ENCODE measurements at places on chromosomes 2 and 18.

DNA sequence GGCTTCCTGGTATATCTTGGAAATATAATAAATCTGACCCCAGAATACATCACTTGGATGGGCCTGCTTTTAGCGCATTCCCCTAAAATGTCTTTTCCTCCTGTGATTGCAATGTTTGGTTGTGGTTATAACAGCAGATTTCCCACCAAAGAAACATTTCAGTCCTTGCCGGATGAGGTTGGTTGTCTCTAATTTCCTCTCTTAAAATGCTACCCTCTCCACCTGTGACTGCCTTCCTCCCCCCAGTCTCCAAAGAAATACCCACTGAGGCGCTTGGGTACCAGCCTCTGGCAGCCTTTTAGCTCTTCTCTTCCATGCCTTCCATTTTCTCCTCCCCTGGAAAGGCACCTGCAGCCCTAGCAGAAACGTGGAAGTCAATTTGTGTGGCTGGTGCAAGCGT lies 102.1 kb upstream of the SIX3 start:
- no peak for DNase-seq

DNA sequence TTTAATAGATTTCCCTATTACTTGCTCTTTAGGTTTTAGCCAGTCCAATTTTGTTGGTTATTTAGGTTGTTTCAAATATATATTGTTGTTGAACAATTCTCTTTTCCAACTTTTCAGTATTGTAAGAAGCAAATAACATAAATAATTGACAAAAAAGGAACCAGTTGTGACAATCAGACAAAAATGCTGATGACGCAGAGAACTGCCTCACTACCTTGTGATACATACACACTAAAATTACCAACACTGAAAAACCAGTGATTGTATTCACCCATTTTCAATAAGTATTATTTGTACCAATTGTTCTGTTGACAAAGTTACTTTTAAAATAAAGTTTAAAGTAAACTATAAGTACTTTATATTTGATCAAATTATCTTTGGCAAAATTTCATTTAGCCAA lies 43.1 kb upstream of the NABP1 start:
- no peak for DNase-seq

- no peak for DNase-seq
These were observed 246.6 kb upstream of the SESTD1 start for GRCh38 chr2:179511105-179511789.

DNA sequence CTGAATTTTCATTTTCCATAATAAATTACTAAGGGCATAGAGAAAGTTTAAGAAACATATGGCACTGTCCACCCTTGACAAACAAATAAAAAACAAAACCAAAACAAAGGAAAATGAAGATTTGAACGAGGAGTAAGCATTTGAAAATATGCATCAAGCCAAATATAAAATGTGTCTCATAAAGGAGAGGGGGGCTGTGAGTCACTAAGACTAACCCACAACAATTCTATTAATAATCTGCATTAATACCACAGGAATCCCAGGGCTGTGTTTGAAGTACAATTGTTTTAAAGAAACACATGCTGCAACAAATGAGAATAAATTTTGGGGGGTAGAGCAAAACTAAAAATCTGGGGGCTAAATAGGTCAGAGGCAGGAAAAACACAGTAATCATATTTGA lies 53.8 kb upstream of the STK17B start:
- DNase-seq, result no peak

- no peak for DNase-seq
These were observed 56.6 kb downstream of the PTPRM start for GRCh38 chr18:7623681-7624080.

- DNase-seq, result no peak
These were observed 100.1 kb downstream of the HRH4 start for GRCh38 chr18:24560511-24560981.

- DNase-seq, result no peak
These were observed 900.9 kb downstream of the CPS1 start for GRCh38 chr2:211457325-211457724.

DNA sequence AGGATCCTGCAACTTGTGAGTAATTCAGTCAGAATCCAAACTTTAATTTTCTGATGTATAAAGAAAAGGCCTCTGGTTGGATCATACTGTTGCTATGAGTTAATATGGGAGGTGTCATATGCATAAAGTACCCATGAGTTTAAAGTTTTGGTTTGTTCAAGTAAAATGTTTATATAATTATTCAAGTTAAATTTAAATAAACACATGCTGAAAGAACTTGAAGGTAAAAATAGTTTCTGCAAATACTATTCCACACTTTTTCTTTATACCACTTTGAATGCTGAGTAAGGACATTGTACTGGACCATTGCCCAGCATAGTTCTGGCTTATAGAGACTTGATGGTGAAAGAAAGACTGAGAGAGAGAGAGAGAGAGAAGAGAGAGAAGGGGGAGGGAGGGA lies 30.7 kb downstream of the PKP4 start:
- no peak for DNase-seq

GRCh38 chr2:27494284-27494943 lies 586 bp downstream of the FNDC4 start:
- DNase-seq, result no peak

GRCh38 chr2:219772103-219772635 lies 144.7 kb downstream of the SLC4A3 start:
- DNase-seq, result peak; percentile 70

DNA sequence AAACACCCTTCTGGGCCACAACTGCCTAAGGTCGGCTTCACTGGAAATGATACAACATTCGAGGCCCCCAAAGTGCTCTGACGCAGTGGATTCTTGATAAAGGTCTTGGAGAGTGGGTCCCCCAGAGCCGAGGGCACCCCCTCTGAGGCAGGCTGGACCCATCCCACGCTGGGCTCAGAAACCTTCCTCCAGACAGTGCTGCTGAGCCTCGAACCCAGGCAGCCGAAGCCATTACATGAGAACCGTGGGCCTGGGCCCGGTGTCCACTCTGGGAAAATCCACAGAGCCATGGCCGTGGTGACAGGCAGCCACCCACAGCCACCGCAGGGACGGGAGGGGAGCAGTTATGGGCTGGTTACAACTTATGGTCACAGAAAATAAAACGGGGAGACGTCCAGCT lies 81.4 kb upstream of the ID2 start:
- no peak for DNase-seq

DNA sequence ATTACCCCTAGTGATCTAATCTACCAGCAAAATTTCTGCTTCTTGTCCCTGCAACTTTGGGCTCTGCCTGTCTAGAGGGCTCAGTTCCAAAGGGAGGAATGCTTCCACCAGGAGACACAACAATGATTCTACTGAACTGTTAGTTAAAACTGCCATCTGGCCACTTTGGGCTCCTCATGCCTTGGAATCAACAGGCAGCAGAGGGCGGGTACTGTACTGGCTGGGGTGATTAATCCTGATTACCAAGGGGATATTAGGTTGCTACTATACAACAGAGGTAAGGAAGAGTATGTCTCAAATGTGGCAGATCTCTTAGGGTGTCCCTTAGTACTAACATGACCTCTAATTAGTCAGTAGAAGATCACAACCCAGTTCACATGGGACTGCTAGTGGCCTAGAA lies 21.4 kb downstream of the HADHA start:
- no peak for DNase-seq

DNA sequence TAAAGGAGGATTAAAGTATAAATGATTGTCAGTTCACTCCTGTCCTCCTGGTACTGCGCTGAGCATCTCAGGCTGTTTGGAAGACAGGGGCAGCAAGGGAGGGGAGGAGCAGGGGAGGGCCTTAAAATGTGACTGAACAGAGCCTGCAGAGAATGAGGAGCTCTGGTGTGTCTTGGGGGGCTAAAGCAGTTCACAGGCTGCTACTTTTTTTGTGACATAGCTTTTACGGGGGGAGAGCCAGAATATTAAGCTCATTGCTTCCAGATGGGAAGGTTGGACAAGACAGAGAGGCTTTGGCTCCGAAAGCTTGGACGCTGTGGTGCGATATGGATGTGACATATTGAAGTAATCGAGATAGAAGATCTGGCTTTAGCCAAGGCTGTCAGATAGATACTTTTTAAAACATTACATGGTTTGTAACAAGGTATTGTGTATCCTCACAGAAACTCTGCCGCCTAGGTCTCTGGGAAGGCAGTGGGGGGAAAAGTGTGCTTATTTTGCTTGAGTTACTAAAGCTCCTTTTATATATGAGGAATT lies 40.5 kb downstream of the RDH14 start:
- no peak for DNase-seq

DNA sequence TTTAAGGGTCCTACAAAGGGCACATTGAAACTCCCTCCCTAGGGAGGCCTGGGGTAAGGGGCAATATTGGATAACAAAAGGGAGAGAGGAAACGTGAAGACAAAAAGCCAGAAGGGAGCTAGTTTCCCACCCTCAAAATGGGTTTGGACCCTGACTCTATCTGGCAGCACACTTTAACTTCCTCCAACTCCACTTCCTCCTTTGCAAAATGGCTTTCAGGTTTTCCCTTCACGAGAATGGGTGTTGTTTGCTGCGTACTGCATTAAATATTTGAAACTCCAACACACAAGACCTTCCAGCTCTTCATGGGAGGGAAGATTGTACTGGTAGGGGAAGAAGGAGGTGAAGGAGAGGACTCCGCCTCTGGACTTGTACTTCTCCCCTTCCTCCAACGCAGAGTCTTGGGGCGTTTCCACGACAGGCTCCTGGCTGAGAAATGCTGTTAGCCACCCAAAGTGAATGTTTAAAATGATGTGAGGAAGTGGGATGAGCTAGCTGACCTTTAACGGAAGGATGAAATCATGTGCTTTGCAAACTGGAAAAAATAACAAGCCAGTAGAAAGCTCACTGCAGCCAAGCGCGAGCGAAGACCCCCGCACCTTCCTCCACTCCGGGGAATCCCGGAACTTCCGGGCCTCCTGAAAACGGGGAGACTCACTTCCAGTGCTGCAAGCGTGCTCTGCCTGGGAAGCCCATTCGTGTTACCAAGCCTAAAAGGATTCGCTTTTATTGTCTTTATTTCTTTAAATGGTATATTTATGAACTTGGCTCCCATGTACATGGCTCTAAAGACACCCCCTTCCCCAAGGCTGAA lies 85.6 kb downstream of the VIT start:
- DNase-seq, result no peak

DNA sequence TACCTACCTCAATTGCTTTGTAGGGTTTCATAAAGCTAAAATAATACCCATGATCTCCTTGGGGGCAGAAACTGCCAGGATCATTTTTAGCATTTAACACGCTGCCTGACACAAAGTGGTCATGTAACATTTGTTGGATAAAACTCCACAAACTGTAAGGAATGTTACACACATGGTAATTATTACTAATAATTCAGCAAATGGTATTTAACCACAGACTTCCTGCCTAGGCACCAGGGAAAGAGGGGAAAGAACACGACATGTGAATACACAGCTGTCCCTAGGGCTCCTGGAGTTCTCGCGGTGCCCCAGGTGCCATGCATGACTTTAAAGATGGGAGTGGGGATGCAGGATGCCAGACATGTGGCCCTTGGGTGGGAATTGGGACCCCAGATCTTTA lies 43.5 kb downstream of the ASAP2 start:
- no peak for DNase-seq

- no peak for DNase-seq
These were observed 34.1 kb downstream of the LANCL1 start for GRCh38 chr2:210442457-210442856.

- DNase-seq, result no peak
These were observed 4.1 kb downstream of the SFTPB start for GRCh38 chr2:85663594-85664565.

- no peak for DNase-seq
These were observed 55.3 kb upstream of the NABP1 start for GRCh38 chr2:191622374-191623320.

DNA sequence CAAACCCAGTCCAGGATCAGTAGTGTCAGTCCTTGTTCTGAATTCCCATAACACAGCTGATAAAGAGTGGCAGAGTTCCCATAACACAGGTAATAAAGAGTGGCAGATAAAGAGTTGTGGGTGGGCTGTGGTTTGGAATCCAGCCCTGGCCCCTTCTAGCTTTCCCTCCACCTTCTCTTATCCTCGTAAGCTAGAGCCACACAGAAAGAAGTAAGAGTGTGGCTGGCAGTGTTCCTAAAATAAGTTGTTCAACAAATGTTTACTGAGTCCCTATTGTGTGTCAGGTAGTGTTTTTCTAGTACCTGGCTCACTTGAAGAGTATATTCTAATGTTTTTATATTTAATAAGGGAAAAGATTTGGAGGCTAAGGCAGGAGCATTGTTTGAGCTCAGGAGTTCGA lies 65.0 kb upstream of the BCL2L11 start:
- no peak for DNase-seq

DNA sequence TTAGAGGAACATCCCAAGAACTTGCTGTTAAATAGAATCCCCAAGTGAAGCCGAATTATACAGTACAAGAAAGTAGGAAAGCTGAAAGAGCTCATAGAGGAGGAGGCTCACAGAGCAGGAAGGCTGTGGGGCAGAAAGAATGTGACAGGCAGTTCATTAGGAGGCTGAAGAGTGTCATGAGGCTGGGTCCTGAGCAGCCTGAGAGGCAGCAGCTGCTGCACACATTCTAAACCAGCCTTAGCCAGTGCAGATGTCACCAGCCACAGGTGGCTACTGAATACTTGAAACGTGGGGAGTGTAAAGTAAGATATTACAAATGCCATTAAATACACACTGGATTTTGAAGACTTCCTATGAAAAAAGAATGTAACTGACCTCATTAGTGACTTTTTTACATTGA lies 490.2 kb upstream of the KLHL29 start:
- no peak for DNase-seq

DNA sequence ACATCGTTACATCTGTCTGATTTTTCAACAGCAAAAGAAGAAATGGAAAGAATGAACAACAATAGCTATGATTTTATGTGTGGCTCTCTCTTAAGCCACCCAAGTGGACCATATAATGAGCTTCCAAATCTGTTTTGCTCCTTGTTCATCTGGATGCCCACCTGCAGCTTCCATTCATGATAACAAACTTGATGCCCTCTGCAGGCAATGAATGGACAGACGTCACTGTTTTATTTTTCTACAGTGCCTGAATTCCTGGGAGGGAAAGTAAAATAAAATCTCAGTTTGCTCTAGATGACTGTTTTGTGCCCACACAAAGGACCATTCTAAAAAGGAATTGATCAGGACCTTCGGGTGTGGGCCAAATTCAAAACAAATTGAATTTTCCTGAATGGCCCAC lies 5.0 kb downstream of the MREG start:
- DNase-seq, result no peak

DNA sequence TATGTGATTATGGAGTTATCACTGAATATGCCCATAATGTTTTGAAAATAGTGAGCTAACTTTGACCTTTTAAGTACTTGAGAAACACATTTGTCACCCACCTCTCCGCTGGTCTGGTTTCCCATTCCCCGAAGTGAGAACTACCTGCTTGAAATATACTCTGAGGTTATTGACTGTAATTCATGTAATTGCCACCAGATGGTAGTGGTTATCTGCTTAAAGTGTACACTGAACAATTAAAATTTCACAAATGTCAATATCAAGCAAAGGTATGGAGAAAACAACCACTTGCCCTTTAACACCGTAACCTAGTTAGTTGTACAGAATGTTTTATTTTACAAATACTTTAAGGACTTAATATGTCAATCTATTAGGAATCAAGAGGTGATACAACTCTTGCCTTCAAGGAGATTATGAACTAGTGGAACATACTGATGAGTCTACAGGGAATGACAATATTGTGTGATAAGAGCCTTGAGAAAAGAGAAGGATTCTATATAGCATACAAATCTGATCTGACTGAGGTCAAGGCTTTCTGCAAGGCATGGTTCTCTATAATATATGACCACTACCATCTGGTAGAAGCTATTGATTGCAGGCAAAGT lies 316.8 kb upstream of the KCNH7 start:
- DNase-seq, result no peak

GRCh38 chr2:229831805-229832509 lies 89.9 kb downstream of the TRIP12 start:
- no peak for DNase-seq
